Activated B cell treated with CpG ODN at 0.5 μM for 24 hours (primary cell): ENCODE measurements at places on chromosomes 16 and 17. TPM values are rescaled to one million over a fixed set of nuclear protein-coding genes. Genes with fewer than 3 reads are reported as not detected.

DNA sequence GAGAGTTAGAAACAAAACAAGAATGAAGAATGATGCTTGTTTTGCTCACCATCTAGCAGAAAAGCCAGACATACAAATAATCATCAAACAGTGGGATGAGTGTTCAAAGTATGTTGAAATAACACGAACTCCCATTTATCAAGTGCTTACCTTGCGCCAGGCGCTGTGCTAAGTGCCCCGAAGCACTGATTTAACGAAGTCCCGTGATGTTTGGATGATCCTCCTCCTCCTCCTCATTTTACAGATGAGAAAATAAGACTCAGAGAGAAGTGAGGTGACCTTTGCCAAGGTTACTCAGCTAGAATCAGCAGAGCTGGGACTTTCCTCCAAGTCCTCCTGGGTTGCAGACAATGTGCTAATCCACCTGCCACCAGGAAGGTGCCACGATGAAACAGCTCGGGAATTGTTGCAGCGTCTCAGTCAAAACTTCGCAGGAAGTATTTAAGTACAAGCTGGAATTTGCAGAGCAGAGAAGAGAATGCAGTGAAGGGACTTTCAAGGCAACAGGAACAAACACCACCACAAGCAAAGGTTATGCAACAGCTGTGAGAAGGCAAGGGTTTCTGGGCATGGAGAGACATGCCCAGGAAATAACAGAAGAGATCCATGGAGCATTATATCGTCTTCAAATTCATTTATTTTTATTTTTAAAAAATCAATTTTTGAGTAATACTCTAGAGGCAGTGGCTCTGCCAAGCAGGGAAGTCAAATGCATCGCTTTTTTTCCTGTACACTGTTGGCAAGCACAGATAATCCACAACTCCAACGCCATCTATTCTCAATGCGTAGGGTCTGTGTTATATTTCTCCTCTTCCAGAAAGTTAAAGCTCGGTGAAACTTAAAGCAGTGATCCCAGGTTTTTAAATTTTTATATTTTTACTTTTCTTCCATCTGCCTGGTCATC is 11.1 kb downstream of the PRCD start:
- H3K27ac ChIP-seq: peak overlapping the region; percentile 19
- no peaks in the 10 kb centered on the region for H3K27me3 ChIP-seq
- peaks cover 17% of the 10 kb centered on the region for H3K4me1 ChIP-seq
- peak overlapping the region; percentile 35 for H3K4me3 ChIP-seq
- DNase-seq: no peak

- peak; percentile 87 for DNase-seq
- H3K36me3 ChIP-seq: peaks cover 1% of the 10 kb centered on the region
- peak overlapping the region; percentile 95 for H3K27ac ChIP-seq
- H3K4me3 ChIP-seq: peak overlapping the region; percentile 93
- H3K4me1 ChIP-seq: peaks cover 56% of the 10 kb centered on the region
These were observed 1.2 kb downstream of the HCRT start for GRCh38 chr17:42183741-42184711.

- H3K27ac ChIP-seq: no peak overlapping the region
- peaks cover 14% of the 10 kb centered on the region for H3K27me3 ChIP-seq
- no peak for DNase-seq
- no peaks in the 10 kb centered on the region for H3K36me3 ChIP-seq
These were observed 14.1 kb upstream of the ST6GALNAC1 start for GRCh38 chr17:76657505-76658241.

DNA sequence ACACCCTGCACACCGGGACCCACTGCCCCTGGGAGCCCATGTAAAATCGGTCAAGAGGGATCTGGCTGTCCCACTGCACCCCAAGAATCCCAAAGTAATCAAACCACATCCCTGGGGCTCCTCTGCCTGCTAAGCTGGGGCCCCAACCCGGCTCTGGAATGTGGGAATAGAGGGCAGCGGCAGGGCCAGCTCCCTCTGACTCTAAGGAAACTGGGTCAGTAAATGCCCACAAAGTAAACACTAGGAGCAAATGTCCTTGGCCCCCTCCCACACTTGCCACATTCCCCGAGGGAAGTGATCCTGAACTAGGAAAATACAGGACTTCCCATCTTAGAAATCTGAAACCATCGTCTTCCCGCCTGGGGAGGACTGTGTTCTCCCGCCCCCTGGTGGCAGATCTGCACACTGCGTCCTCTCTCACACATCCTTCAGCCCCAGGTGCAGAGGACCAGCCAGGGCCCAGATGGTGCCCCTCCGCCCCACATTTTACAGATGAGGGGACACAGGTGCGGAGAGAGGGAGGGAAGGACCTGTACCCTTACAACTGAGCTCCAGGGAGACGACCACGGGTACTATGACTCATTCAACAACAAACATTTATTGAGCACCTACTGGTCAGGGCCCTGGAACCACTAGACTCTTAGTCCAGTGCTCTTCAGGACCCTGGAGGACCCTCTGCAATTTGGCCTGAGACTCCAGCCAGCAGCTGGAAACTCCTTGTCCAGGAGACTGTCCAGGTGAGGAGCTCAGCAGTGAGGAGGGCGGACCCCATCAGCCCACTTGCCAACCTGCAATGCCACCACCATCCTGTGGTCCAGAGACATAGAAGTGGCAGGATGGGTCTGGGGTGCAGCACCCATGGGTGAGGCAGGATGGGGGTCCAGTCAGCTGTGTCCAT is 10.1 kb downstream of the P3H4 start:
- no peaks in the 10 kb centered on the region for H3K27me3 ChIP-seq
- peaks cover 17% of the 10 kb centered on the region for H3K4me1 ChIP-seq
- DNase-seq: peak; percentile 68
- H3K27ac ChIP-seq: no peak overlapping the region
- no peak overlapping the region for H3K4me3 ChIP-seq

DNA sequence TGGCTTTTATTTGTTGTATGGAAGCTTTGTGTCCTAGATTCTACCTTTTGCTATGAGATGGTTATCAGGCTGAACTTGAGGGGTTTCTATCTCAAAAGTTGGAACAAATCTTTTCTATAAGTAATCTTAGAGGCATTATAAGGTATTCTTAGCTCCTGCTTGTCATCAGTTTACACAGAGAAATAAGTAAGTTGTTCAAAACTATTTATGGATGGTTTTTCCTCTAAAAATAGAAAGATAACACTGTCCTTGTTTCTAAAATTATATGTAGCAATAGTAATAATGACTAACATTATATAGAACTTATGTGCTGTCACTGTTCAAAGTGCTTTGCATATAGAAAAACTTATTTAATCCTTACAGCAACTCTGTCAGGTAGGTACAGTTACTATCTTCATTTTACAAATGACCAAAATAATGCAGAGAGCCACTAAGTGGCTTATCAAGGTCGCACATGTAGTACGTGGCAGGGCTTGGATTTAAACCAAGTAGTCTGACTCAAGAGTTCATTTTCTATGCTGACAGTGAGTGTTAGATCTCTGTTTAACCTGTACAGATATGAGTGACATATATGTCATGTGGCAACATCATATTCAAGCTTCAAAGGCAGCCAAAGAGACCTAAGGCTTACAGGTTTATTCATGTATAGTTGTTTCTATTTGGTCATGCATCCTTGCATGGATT is 59.0 kb downstream of the PHKB start:
- H3K27me3 ChIP-seq: no peaks in the 10 kb centered on the region
- H3K4me1 ChIP-seq: peaks cover 17% of the 10 kb centered on the region
- no peak for DNase-seq
- no peak overlapping the region for H3K27ac ChIP-seq

- H3K4me1 ChIP-seq: peaks cover 43% of the 10 kb centered on the region
- DNase-seq: peak; percentile 35
- H3K27ac ChIP-seq: peak overlapping the region; percentile 78
- no peaks in the 10 kb centered on the region for H3K27me3 ChIP-seq
- peak overlapping the region; percentile 84 for H3K4me3 ChIP-seq
- H3K36me3 ChIP-seq: no peaks in the 10 kb centered on the region
These were observed 849 bp downstream of the CAPN15 start for GRCh38 chr16:528111-529011.

DNA sequence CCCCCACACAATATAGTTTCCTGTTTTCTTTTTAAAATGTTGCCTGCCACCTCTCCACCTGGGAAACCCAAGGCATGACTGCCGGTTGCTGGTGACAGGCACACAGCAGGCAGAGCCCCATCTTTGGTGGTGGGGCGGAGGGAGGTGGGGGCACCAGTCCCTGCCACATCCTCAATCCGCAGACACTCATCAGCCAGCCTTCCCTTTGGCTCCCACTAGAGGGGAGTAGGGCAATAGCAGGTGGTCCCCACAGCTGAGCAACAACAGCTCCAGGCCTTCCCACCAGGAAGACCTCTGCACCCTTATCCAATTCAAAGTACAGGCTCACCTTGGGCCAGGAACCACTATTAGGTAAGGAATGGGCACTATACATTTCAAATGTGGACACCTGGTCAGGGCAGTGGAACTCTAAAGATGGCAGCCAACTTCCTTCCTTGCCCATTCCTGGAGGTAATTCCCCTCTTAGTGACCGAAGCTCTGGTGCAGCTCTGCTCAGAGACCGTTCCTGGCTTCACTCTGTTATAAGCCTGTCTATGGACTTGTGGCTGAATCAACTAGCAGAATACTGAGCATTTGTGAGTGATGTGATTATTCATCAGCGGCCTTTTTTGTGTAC is 13.9 kb downstream of the RECQL5 start:
- no peak overlapping the region for H3K4me3 ChIP-seq
- peaks cover 60% of the 10 kb centered on the region for H3K36me3 ChIP-seq
- H3K4me1 ChIP-seq: peaks cover 7% of the 10 kb centered on the region
- H3K27me3 ChIP-seq: no peaks in the 10 kb centered on the region
- H3K27ac ChIP-seq: peak overlapping the region; percentile 72

DNA sequence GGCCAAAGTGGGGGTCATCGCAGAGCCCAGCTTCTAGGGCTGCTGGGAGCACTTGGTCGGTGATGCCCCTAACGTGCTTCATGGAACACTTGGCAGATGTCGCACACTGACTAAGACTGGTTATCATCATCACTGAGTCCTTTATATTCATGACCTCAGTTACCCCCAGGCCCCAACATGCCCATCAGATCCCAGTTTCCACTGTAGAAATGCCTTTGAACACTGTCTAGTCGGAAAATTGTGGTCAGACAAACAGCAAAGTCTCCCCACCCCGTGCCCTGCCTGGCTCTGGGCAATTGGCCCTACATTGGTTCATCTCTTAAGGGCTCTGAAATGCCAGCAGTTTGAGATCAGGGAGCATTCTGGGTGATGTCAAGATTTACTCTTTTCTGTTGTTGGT is 51.3 kb downstream of the NKD1 start:
- no peak overlapping the region for H3K27ac ChIP-seq
- H3K4me3 ChIP-seq: no peak overlapping the region
- no peaks in the 10 kb centered on the region for H3K4me1 ChIP-seq

DNA sequence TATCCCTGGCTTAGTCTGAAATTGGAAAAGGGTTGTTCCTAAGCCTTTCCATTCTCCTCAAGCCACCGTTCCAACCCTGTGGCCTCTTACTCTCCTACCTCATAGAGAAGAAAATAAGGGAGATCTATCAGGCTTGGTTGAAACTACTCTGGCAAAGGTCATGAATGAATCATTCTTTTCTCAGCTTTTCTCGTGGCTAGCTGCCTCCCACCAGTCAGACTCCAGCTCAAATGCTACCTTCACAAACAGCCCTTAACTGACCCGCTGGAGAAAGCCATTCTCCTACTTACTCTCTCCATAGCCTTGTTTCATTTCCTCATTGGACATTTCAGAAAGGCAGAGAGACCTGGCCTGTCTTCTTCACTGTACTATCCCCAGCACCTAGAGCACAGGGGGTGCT is 8.9 kb downstream of the MYH10 start:
- H3K4me3 ChIP-seq: no peak overlapping the region
- peaks cover 22% of the 10 kb centered on the region for H3K27me3 ChIP-seq
- no peak for DNase-seq
- no peak overlapping the region for H3K27ac ChIP-seq
- H3K36me3 ChIP-seq: no peaks in the 10 kb centered on the region
- H3K4me1 ChIP-seq: no peaks in the 10 kb centered on the region

- no peaks in the 10 kb centered on the region for H3K4me1 ChIP-seq
- H3K27ac ChIP-seq: no peak overlapping the region
- no peaks in the 10 kb centered on the region for H3K27me3 ChIP-seq
- no peak overlapping the region for H3K4me3 ChIP-seq
- no peaks in the 10 kb centered on the region for H3K36me3 ChIP-seq
These were observed 99.8 kb downstream of the CNTNAP4 start for GRCh38 chr16:76376988-76377387.

GRCh38 chr16:10510279-10510678 is 70.1 kb downstream of the EMP2 start:
- no peak for DNase-seq
- H3K27ac ChIP-seq: no peak overlapping the region
- H3K36me3 ChIP-seq: no peaks in the 10 kb centered on the region
- H3K27me3 ChIP-seq: no peaks in the 10 kb centered on the region
- H3K4me3 ChIP-seq: no peak overlapping the region
- H3K4me1 ChIP-seq: peaks cover 22% of the 10 kb centered on the region

- no peak overlapping the region for H3K27ac ChIP-seq
- no peak for DNase-seq
- H3K36me3 ChIP-seq: peaks cover 2% of the 10 kb centered on the region
These were observed 7.6 kb downstream of the CLEC10A start for GRCh38 chr17:7072406-7072805.

- peaks cover 60% of the 10 kb centered on the region for H3K27me3 ChIP-seq
- H3K36me3 ChIP-seq: no peaks in the 10 kb centered on the region
- H3K4me1 ChIP-seq: peaks cover 19% of the 10 kb centered on the region
- DNase-seq: no peak
These were observed 2.3 kb upstream of the NPTX1 start for GRCh38 chr17:80478487-80479245.

- H3K4me1 ChIP-seq: peaks cover 16% of the 10 kb centered on the region
- peaks cover 40% of the 10 kb centered on the region for H3K27me3 ChIP-seq
- no peaks in the 10 kb centered on the region for H3K36me3 ChIP-seq
- DNase-seq: no peak
- H3K27ac ChIP-seq: no peak overlapping the region
These were observed 479 bp downstream of the IRX6 start for GRCh38 chr16:55324285-55325079.

DNA sequence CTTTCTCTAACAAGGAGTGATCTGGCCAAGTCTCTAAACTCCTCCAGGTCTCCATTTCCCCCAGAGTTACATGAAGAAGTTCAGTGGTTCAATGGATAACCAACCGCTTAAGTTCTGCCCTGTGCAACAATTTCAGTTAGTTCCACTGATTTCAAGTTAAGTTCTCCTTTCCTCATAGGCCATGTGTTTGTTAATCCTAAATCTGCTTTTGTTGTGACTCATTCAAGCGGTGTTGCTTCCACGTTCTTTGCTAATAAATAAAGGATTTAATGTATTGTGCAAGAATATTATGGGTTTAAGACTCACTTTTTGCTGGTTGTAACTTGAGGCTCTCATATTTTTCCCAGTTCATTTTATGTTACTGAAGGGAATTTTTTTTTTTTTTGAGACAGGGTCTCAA is 36.3 kb downstream of the GNA13 start:
- peak overlapping the region; percentile 3 for H3K4me3 ChIP-seq
- H3K36me3 ChIP-seq: peaks cover 61% of the 10 kb centered on the region
- H3K27ac ChIP-seq: peak overlapping the region; percentile 31
- peaks cover 78% of the 10 kb centered on the region for H3K4me1 ChIP-seq
- H3K27me3 ChIP-seq: no peaks in the 10 kb centered on the region
- no peak for DNase-seq

Gene PPP1R27
- total RNA-seq: not detected in 2 replicates

Gene SCNN1G
- not detected in 2 replicates for total RNA-seq

Gene OTOP3
- not detected in 2 replicates for total RNA-seq

Gene TAF1C
- total RNA-seq: 79.6 and 85.1 TPM in 2 replicates

Gene SLC12A3
- 3.8 and 5.0 TPM in 2 replicates for total RNA-seq

Gene NUDT16L1
- 32.0 and 32.9 TPM in 2 replicates for total RNA-seq
